ENCODE measurements at places on chromosomes 4 and X.

- DNase-seq = no peak
These were observed 455.6 kb upstream of the BOD1L1 start for GRCh38 chr4:14083150-14083549.

DNA sequence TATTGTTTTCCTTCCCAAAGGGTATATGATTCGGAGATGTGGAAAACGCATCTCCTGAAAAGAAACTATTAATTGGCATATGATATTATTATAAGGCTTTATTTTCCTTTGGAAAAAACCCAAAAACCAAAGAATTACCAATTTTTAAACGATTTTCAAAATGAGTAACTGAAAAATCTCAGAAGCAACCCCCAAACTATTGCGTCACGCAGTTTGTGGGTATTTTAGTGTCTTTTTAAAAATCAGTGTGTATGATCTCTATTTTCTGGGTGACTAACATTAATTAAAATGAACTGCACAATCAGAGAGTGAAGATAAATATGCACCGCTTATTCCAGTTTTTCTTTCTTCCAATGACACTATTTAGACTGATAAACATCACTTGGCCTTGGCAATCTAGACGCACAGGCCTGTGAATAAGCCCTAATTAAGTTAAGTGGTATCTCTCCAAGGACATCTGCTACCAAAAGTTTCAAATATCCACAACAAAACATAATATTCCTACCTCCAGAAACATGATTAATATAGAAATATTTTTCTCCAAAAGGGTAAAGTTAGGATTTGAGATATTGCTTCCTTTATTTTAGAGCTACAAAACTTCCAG lies 511.5 kb upstream of the FAM241A start:
- no peak for DNase-seq

GRCh38 chrX:32745323-32745722 lies 466.0 kb downstream of the DMD start:
- no peak for DNase-seq

DNA sequence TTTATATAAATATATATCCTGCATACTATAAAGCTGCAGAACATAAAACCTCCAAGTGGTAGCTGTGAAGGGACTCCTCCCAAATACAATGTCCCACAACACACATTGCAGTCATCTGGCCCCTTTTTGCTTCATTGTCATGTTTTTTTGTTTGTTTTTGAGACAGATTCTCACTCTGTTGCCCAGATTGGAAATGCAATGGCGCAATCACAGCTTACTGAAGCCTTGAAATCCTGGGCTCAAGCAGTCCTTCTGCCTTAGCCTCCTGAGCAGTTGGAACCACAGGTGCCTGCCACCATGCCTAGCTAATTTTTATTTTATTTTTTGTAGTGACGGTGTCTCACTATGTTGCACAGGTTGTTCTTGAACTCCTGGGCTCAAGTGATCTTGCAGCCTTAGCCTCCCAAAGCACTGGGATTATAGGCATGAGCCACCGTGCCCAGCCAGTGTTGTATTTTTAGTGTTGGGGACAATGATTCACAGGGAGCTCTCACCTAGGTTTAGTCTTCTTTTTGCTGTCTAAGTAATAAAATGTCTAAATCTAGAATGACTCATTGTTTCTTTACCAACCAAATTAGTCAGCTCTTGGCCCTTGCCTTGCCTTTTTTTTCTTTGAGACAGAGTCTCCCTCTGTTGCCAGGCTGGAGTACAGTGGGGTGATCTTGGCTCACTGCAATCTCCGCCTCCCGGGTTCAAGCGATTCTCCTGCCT lies 24.0 kb upstream of the XIAP start:
- DNase-seq = no peak

DNA sequence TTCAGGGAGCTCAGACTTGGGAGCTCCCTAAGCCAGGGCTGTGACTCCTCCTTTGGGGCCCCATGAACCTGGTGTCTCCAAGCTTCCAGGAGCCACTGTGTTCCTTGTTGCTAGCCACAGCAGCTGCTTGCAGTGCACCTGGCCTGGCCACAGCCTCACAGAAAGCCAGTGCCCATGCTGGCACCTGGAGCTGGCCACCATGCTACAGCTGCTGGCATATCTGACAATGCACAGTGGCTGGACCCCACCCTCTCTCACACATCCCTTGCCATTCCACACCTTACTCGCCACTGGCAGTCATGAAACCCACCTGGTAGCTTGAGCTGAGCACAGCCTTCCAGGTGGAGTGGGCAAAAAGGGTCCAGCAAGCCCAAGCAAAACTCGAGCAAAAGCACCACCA lies 441.7 kb downstream of the ARAP2 start:
- DNase-seq = no peak

- no peak for DNase-seq
These were observed 88.4 kb upstream of the AFF2 start for GRCh38 chrX:148412006-148412405.

DNA sequence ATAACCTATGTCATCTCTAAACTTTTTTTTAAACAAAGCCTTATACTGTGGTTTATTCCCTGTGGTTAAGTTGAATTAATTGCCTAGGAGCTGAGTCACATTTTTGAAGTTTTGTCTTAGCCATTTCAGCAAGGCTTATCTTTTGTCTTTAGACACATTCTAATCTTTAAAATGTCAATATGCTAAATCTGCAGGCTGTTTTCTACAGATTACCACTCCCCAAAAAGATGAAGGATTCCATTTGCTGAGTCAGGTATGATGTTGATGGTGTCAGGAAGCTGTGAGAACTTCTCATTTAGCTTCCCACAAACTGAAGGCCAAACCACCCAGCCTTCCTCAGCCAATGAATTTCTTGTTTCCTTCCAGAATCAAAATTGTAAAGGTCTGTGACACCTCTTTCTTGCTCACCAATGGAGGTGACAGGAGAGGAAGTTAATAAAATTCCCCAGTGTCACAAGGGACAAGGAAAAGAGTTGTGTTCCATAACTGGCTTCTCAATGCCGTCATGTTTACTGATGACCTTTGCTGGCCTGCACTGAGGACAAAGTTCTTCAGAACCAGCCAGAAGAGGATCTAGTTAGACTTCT lies 3.7 kb upstream of the CXCL6 start:
- no peak for DNase-seq

GRCh38 chr4:144647095-144647561 lies 1.2 kb downstream of the HHIP start:
- no peak for DNase-seq

DNA sequence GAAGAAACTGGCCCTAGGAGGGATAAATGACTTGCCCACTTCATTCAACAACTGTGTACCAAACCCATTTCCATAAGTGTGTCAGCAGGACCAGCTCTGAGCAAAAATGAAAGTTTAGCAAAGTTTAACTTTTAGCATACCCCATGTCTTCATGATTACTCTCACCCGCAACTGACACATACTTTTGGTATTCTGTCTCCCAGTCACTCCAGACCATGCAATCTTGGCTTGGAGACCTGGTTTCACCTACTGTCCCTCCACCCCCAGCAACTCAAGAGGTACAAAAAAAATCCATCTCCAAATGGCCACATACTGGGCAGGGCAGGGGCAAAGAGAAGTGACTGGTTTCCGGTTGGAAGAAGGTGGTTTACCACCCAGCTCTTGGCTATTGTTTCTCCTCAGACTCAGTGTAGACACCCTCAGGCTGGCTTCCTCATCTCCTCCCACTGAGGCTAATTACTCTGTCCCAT lies 79.8 kb downstream of the RLIM start:
- peak; percentile 43 for DNase-seq

DNA sequence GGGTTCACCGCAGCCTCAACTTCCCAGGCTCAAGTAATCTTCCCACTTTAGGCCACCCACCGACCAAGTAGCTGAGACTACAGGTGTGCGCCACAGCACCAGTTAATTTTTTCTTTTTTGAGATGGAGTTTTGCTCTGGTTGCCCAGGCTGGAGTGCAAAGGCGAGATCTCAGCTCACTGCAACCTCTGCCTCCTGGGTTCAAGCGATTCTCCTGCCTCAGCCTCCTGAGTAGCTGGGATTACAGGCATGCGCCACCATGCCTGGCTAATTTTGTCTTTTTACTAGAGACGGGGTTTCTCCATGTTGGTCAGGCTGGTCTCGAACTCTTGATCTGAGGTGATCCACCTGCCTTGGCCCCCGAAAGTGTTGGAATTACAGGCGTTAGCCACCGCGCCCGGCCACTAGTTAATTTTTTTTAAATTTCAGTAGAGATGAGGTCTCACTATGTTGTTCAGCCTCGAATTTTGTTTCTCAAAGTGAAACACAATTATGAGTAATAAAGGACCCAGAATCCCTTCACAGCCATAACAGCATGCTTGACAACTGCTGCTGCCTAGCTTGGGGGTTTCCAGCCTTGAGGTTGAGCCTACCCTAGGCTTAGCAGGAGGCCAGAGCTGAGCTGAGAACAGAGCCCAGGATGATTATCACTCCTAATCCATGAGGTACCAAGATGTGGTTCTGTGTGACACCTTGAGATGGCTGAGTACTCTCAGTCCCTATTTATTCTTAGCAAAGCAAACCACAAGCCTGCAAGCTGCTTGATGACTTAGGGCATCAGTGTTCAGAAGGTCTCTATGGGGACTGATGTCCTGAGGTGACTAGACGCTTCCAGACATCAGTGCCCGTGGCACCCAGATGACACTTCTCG lies 41.6 kb upstream of the NKRF start:
- no peak for DNase-seq

DNA sequence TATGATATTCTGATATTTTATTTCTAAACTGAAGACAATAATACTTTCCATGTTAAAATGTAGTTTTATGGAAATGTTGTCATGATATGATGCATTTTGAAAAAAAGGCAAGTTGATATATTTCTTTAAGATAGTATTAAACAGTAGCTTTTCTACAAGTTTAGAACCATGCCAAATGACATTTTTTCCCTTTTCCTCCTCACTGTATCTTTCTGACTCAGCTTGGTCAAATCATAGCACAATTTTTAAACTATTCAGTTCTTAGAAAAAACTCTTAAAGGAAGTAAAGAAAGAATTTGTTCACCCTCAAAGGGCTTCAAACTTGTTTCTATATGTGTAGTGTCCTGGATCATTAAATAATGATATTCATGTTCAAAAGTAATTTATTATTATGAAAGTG lies 46.0 kb upstream of the GUCY1A1 start:
- DNase-seq = no peak

DNA sequence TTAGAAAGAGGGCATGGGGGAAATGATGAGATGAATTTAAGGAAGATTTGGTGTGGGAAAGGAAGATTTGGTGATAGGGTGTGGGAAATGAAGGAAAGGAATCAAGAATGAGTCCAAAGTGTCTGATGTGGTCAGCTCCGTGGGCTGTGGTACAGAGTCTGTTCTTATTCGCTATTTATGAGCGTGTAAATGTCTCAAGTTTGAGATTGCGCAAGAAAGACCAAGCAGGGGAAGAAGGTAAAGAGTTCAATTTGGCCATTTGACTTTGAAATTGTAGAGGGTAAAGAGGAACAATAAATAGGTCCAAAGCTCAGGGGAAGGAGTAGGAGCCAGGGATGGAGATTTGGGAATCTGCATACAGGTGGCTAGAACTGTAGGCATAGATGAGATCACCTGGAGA lies 11.3 kb upstream of the SMS start:
- no peak for DNase-seq

- no peak for DNase-seq
These were observed 77.2 kb downstream of the ATP10D start for GRCh38 chr4:47562297-47562696.

DNA sequence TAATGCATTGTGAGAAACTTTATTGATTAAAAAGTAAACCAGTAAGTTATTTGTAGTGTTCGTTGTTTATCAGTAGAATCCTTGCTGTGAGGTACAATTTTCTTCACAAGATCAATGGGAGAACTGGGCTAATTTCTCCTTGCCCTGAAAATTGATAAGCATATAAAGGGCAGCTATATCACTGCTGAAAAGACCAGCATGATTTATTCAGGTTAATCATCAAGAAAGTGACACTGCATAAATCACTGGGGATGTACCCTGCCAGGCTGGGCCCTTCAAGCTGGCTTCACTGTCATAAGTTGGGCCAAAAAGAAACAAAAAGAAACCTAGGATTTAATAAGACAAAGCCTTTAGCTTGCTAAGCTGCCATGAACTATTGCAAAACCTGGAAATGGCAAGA lies 746.7 kb downstream of the STPG2 start:
- DNase-seq = no peak

- no peak for DNase-seq
These were observed 59.8 kb upstream of the GPM6B start for GRCh38 chrX:13876652-13877051.

DNA sequence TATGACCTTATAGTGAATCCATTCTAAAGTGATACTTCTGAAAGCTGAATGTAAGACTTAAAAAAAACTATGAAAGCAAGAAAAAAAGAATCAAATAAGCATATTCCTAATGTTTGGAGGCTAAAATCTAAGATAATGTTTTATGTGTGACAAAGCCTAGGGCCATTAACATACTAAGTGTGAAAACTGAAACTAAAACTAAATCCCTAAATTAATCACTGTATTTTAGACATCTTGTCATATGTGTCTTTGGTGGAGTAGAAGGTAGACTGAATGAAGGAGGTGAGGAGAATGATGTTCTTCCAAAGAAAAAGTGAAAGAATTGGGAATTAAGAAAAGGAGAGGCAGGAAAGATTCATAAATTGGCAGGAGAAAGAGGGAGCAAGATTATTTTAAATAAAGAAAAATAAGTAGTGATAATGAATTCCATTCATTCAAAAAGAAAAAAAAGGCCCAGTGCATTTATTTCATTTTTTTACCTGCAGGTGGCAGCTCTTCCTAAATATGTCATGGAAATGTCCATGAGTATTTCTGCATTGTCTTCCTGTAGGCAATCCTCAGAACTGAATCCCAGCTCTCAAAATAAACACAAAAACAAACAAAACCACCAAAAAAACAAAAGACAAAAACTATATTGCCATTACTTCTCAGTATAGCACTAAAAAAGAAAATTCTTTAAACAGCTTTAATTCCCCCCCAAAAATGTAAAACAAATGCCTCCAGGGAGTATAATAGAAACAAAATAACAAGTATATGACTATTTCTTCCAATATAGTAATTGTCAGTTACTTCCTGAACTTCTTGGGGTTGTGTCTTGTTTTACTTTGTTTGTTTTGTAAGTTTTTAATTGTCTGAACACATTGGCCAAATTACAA lies 17.0 kb upstream of the AP1AR start:
- peak; percentile 51 for DNase-seq

GRCh38 chr4:35038079-35038805 lies 1206.1 kb downstream of the ARAP2 start:
- DNase-seq = no peak

GRCh38 chr4:53709693-53710092 lies 118.4 kb upstream of the LNX1 start:
- peak; percentile 52 for DNase-seq

DNA sequence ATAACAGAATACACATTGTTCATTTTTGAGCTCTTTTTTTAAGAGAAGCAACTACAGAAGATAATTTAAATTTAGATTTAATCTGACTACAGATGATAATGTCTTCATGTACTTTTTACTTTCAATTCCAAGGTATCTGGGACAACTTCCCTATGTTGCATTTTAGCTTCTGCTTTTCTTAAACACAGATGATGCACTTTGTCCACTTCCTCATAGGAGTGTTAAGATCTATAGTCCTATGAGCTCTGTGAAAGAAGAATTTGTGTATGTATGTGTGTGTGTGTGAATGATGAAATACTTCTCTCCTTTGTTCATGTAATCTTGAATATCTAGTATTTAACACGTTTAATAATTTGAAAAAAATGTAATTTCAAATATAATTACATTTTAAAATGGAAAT lies 5.3 kb upstream of the FHIP1A start:
- peak; percentile 83 for DNase-seq
